ENCODE measurements at places on chromosomes 7 and 10.

- DNase-seq = no peak
Measured at GRCh38 chr7:111077001-111077400, 13.9 kb upstream of the LRRN3 start.

GRCh38 chr7:147400221-147400689 lies 1190.3 kb upstream of the C7orf33 start:
- DNase-seq = no peak

DNA sequence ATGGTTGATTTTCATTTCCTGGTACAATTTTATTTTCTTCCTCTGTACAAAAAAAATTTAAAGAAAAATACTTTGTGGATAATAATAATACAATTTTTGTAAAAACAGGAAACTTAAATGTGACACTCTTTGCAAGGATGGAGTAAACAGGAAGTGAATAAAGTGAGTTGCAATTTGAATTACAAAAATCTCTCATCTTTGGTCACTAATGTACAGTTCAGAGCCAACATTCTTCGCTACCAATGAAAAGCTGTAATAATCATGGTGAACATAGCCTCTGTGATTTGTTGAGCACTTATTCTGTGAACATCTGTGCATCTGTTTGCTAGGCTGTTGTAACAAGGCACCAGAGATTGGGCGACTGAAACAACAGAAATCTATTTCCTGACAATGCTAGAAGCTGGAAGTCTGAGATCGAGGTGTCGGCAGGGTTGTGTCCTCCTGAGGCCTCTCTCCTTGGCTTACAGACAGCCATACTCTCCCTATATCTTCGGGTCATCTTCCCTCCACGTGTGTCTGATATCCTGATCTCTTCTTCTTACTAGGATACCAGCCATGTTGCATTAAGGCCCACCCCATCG lies 295.3 kb upstream of the KLF6 start:
- DNase-seq = no peak

GRCh38 chr10:80536361-80536835 lies 1.3 kb upstream of the SH2D4B start:
- no peak for DNase-seq

GRCh38 chr7:153158149-153158548 lies 398.6 kb downstream of the ACTR3B start:
- no peak for DNase-seq

DNA sequence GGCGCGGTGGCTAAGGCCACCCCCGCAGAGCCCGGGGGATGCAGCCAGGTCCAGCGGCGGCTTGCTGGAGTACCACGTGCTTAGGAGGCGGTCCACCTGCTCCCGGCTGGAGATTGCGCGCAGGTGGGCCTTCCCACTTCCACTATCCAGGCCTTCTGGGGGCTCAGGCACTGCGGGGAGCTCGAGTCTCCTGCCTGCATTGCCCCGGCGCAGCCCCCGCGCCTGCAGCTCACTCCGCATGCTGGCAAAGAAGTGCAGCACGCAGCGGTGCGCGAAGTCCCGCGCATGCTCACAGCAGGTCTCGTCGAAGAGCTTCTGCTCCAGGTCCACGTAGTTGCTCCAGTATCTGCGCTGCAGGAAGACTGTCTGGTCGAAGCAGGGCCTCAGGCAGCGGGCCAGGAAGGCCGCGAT lies 5.8 kb downstream of the CALHM3 start:
- DNase-seq = no peak

DNA sequence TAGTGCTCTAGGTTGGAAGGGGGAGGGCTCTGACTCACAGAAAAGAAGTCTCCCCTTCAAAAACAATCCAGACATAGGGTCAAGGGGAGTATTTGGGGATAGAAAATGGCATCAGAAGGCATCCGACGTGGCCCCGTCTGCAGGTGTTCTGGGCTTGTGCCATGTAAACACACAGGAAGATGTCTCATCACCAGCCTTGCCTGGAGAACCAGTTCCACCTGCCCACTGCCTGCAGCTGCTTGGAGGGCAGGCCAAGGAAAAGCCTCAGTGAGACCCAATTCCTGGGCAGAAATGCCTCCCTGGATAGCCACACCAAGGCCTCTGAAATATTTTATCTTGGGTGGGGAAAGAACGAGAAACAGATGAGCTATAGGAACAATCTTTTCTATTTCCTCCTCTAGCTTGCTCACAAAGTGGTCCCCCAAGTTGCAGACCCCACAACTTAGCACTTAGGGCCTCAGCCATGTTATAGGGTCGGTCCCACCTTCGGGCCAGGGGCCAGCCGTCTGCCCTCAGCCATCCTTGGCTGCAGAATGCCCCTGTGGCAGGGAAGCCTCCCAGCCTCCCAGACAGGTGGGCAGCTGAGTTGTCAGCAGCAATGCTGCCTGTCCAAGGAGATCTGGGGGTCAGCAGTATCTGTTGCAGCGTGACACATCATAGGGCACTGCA lies 54.3 kb upstream of the ECHDC3 start:
- no peak for DNase-seq

DNA sequence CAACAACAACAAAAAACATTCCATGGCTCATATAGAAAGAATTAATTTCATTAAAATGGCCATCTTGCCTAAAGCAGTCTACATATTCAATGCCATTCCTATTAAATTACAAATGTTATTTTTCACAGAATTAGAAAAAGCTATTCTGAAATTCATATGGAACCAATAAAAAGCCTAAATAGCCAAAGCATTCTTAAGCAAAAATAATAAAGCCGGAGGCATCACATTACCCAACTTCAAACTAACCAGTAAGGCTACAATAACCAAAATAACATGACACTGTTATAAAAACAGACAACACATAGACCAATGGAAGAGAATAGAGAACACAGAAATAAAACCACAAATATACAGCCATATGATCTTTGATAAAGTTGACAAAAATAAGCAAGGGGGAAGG lies 330.4 kb downstream of the KIF20B start:
- no peak for DNase-seq

DNA sequence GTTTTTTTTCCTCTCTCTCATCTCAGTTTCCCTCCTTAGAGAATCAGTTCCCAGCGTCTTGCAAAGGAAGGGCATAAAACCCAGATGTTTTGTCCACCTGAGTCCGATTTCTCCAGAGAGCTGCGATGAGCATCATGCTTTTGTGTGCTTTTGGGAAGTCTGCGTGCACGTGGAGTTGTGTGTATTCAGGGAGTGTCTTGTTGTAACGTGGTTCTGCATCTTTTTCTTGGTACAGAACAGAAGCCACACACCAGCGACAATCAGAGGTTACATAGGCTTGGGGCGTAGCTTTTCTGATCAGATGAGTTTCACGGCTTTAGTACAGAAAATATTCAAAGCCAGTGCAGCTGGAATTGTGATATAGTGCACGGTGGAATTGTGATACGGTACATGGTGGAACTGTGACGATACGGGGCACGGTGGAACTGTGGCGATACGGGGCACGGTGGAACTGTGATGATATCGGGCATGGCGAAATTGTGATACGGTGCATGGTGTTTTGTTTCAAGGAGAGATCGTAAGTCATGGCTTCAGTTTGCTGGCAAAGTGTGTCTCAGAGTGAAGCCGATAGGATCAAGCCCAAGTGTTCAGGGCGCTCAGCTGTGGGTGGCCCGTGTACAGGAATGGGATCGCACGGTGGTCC lies 32.8 kb downstream of the FOXK1 start:
- no peak for DNase-seq

- no peak for DNase-seq
Measured at GRCh38 chr7:110888641-110889040, 202.3 kb upstream of the LRRN3 start.

- no peak for DNase-seq
Measured at GRCh38 chr10:91672021-91672608, 39.2 kb upstream of the PPP1R3C start.

GRCh38 chr7:102222445-102222844 lies 64.2 kb upstream of the SH2B2 start:
- DNase-seq = no peak

DNA sequence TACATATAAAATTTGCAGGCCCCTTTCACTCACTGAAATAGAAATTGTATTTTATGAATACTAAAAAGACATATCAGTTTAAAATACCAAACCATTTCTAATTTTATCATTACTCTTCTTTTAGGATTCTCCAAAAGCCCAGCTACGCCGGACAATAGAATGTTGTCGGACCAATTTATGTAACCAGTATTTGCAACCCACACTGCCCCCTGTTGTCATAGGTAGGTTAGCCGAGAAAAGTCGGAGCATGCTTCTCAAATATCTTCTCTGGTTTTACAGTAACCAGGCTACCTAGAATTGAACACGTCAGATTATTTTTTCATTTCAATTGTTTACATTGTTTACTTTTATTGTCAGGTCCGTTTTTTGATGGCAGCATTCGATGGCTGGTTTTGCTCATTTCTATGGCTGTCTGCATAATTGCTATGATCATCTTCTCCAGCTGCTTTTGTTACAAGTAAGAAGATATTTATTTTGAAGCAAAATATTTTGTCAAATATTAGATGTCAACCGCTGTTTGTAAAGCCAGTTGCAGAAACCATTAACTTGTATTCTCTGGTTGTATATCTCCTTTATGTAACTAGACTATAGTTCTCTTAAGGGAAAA lies 57.6 kb downstream of the MMRN2 start:
- DNase-seq = no peak

DNA sequence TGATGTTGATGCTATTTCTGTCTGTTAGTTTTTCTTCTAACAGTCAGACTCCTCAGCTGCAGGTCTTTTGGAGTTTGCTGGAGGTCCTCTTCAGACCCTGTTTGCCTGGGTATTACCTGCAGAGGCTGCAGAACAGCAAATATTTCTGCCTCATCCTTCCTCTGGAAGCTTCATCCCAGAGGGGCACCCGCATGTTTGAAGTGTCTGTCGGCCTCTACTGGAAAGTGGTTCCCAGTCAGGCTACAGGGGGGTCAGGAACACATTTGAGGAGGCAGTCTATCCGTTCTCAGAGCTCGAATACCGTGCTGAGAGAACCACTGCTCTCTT lies 13.3 kb upstream of the CYP3A5 start:
- DNase-seq = no peak

DNA sequence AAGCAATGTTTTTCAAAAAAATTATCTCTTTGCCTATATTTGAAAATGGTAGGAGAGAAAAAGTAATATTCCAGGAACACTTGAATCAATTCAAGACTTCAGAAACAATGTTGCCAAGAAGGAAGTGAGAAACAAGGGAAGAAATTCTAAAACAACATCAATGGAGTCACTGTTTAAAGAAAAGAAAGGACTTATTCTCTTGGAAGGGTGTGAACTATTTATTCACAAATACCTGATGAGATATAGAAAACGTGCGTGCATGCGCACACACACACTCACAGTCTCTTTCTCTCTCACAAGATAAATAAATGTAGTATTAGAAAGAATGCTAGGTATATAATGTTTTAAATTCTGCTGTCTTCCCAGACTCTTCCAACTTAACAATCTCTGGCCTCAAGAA lies 117.2 kb upstream of the FAM133B start:
- DNase-seq = no peak

DNA sequence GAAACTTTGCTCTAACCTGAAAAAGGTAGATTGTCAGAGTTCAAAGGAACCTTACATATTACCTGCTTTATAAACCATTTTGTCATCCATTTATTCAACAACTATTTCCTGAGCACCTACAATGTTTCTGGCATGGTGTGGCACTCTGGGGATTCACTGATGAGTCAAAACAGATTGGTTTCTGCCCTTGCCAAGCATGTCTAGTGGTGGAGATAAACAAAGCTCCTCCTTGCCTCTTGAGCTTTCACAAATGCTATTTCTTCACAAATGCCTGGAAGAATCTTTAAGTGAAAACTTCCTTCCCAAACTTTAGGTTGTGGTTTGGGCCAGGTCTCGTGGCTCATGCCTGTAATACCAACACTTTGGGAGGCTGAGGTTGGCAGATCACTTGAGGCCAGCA lies 85.1 kb upstream of the RELN start:
- DNase-seq = no peak

GRCh38 chr10:6579183-6579903 lies 733 bp downstream of the PRKCQ start:
- no peak for DNase-seq

DNA sequence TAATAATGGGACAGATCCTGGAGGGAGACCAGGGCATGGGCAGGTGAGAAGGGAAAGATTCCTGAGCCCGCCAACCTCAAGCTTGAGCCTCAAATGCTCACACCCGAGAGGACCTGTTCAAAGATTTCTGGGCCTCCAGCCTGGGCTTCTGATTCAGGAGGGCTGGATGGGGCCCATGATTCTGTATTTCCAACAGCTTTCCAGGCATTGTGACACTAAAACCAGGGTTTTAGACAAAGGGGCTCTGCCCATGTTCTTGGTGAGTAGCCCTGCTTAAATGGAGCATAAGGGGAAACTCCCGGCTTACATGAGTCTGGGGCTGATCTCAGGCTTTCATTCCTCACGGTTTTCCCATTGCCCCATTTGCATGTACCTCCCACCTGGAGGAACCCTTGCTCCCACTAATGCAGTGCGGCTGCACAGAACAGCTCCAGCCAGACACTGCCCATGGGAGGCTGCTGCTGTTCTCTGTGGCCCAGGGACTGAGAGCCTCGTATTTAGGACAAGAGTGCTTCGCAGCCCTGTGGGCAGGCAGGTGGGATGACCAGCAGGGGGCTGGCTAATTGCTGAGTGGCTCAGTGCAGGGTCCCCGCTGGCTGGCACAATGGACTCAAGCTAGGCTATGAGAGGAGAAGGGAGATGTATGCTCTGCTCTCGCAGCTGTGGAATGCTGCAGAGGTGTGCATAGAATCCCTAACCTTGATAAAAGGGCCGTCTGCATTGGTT lies 135.3 kb upstream of the COBL start:
- DNase-seq = no peak

DNA sequence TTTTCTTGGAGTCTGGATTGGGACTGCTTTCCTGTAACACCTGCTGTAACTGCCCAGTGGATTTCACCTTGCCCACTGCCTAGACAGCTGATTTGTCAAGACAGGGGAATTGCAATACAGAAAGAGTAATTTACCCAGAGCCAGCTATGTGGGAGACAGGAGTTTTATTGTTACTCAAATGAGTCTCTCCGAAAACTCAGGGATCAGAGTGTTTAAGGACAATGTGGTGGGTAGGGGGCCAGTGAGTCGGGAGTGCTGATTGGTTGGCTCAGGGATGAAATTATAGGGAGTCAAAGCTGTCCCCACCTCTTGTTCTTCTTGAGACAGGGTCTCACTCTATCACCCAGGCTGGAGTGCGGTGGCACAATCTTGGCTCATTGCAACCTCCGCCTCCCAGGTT lies 25.2 kb upstream of the BNIP3 start:
- no peak for DNase-seq

- no peak for DNase-seq
Measured at GRCh38 chr10:11469575-11470391, 141.7 kb downstream of the USP6NL start.

GRCh38 chr7:41351091-41351490 lies 351.8 kb downstream of the INHBA start:
- no peak for DNase-seq

GRCh38 chr10:29924436-29924835 lies 134.9 kb downstream of the JCAD start:
- no peak for DNase-seq

DNA sequence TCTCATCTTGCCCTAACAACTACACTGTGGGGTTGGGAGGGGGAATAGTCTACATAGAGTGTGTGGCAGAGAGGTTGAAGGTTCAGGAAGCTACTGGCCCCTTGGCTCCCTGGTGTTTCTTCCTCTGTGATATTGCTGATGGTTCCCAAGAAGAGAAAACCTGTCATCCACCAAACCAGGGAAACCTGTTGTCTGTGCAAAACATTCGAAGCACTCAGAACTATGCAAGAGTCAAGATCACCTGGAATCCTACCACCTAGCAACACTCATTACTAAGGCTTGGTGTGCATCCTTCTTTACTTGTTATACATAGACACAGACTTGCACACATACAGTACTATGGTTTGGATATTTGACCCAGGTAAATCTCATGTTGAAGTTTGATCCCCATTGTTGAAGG lies 46.5 kb upstream of the MKI67 start:
- no peak for DNase-seq
